ENCODE measurements at places on chromosomes 3 and 15.

- no peak for DNase-seq
These were observed 194.7 kb downstream of the DTWD1 start for GRCh38 chr15:49815526-49815925.

GRCh38 chr3:122794483-122794778 is 438 bp upstream of the SLC49A4 start:
- no peak for DNase-seq

- DNase-seq, result peak; percentile 46
These were observed 28.1 kb downstream of the ZNF589 start for GRCh38 chr3:48268936-48269561.

GRCh38 chr15:95957861-95958260 is 372.6 kb upstream of the NR2F2 start:
- no peak for DNase-seq

DNA sequence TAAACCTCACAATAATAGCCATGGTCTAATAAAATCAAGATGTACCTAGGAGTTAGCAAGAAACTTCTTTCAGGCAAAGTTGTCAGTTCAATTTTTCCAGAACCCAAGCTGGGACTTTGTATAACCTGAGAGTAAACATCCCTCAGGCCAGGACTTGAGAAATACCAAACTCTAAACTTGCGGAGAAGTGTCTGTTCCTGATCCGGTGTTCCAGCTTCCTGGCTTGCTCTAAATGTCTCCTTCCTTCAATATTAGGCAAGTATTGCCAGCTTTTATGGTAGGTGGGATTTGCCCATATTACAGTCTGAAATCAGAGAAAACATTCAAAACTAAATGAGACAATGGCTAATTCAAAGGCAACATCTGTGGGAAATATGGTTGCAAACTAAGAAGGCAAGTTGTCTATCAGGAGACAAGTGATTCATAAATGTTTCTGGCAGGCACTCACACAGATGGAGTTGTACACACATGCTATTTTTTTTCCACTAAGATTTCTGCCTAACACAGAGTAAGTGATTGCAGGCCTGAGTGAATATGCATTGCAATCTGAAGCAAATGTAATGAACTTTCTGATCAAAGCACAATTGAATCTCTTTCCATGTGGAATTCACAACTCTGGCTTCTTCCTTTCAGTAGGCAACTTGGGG is 88.3 kb upstream of the COL8A1 start:
- DNase-seq, result no peak

- no peak for DNase-seq
These were observed 29.1 kb downstream of the CHST14 start for GRCh38 chr15:40499931-40500330.

GRCh38 chr15:29822100-29822683 is at the start of gene TJP1:
Gene TJP1 (minus strand): TSS chr15:29822468. CDS start chr15:29822028, 440 bp downstream.
- no peak for DNase-seq

GRCh38 chr3:42525736-42526345 is 23.4 kb downstream of the VIPR1 start:
- DNase-seq, result no peak

- DNase-seq, result no peak
These were observed 59.8 kb downstream of the PIK3R4 start for GRCh38 chr3:130686833-130687232.

DNA sequence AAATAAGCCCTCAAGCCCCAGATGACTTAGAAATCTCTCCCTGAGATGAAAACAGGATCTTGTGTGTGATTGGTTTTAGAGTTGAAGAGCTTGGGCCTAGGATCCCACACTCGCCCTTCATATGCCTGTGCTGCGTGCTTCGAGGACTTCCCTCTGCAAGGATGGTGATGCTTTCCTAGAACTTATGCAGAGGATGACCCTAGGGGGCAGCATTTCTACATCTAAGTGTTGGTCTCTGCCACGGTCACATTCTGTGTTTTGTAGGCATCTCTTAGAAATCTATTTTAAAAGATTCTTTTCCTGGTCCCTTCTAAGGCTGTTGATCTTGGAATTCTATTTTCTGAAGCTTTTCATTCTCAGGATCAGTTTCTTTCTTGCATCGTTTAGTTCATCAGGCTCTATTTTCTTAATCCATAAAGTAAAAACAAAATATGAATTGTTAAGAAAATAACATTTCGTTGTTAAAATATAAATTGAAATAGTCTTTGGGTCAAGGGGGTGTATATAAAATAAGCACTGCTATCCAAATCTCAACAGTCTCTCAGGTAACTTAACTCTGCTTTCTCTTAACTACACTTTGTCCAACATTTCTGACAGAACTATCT is 45.7 kb downstream of the WDR76 start:
- no peak for DNase-seq

GRCh38 chr3:70729845-70730244 is 417.4 kb upstream of the MDFIC2 start:
- no peak for DNase-seq

GRCh38 chr3:44001072-44001471 is 240.6 kb upstream of the TOPAZ1 start:
- no peak for DNase-seq

DNA sequence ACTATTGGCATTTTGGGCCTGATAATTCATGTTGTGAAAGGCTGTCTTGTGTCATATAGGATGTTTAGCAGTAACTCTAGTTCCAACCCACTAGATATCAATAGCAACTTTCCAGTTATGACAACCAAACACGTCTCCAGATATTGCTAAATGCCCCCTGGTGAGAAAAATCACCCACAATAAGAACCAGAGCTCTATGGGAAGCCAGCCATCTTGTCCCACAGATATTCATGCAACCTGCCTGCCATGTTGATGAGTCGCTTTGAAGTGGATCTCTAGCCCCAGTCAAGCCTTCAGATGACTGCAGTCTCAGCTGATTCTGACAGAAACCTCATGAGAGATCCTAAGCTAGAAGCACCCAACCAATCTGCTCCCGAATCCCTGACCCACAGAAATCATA is 5.6 kb upstream of the TNIK start:
- no peak for DNase-seq

DNA sequence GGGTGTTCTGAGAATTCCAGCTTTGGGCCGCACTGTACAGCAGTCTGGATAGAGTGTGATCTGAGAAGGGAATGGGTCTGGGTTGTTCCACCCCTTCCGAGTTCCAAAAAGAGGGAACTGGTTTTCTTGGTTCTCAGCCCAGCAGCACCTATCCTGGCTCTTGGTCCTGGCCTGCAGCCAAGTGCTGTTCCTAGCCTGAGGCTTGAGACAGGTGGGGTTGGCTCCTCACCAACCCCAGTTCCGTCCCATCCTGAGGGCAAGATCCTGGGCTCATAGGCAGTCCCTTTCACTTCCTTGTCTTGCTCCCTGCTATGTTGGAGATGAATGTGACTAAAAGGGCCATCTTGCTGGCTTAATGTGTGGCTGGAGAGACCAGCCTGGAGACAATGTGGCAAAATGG is 15.2 kb downstream of the IVD start:
- DNase-seq, result no peak

DNA sequence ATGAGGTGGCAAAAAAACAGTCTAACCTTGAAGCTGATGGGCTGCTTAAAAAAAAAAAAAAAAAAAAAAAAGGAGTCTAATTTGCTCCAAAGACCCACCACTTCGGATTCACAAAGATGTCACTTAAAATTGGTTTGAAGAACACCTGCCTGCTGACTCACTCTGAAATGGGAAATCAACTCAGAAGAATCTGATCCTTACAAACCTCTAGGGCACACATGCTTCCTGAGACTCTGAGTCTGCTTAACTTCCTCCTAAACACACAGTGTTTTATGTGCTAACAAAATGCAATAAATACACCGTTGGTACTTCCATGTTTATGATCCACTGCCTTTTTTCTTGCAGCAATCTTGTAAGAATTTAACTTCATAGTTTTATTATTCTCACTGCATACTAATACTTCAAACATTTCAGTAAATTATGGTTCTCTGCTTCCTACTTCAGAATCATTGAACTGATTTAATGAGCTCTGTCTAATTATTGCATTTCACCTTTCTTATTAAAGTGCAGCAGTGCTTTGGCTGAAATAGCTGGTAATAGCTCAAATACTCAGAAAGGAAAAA is 73.0 kb upstream of the FRMD4B start:
- DNase-seq, result no peak

- DNase-seq, result no peak
These were observed 305.3 kb downstream of the SATB1 start for GRCh38 chr3:18119866-18120265.

- DNase-seq, result no peak
These were observed 209.8 kb upstream of the THRB start for GRCh38 chr3:24704496-24704895.

GRCh38 chr3:184230081-184230602 is 757 bp downstream of the VWA5B2 start:
- no peak for DNase-seq

DNA sequence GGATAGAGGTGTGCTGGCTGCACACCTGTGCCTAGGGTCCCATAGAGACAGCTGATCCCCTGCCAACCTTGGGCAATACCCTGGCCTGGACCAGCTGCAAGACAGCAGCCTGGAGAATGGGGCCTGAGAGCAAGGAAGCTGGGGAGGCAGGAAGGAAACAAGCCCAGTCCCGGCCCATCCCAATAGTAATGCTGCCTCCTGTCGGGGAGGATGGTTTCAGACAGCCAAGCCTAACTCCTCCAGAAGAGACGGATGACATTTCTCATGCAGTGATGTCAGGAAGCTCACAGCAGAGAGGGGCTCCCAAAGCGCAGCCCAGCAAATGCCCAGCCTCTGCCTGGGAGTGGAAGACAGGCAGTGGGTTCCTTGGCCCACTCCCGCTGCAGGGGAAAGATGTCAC is 408.8 kb downstream of the OCA2 start:
- no peak for DNase-seq

- no peak for DNase-seq
These were observed 691.1 kb downstream of the SI start for GRCh38 chr3:164387236-164387635.

GRCh38 chr3:133487920-133488540 is 85.5 kb upstream of the CDV3 start:
- DNase-seq, result no peak

- DNase-seq, result no peak
These were observed 11.0 kb upstream of the PP2D1 start for GRCh38 chr3:20022954-20023622.

DNA sequence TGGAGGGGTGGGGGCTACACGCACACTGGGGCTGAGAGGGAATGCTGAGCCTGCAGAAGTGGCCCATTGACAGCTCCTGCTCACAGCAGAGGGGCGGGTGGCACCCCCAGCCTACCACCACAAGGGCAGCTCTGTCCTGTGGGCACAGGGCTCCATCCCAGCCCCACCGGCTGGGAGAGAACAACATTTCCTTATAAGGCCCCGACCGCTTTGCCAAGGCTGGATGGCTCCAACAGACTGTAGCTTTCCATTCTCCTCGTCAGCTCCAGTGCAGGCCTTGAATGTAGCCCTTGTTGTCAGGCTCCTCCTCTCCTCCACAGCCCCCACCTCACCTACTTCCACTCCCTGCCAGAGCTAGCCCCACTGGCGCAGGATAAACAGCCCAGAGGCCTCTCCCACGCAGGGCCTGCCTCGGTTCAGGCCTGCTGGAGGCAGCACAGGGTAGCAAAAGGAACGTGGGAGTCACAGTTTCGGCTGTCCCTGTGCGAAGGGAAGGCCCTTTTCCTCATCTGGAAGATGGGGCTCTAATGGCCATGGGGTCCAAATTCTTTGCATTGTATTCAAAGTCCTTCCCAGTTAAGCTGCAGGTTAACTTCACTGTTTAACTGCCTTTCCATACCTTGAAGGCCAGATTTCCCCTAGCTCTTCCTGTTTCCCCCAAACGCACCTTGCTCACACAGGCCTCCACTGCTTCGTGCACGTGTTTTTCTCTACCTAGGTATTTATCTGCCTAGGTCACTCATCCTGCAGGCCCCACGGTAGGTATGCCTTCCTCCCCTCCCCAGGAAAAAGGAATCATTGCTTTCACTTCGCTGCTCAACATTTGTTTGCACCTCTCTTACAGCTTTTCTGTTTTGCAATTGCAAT is 101.6 kb upstream of the LPP start:
- no peak for DNase-seq

GRCh38 chr3:76044601-76045600 is 259.6 kb upstream of the ZNF717 start:
- peak; percentile 3 for DNase-seq

DNA sequence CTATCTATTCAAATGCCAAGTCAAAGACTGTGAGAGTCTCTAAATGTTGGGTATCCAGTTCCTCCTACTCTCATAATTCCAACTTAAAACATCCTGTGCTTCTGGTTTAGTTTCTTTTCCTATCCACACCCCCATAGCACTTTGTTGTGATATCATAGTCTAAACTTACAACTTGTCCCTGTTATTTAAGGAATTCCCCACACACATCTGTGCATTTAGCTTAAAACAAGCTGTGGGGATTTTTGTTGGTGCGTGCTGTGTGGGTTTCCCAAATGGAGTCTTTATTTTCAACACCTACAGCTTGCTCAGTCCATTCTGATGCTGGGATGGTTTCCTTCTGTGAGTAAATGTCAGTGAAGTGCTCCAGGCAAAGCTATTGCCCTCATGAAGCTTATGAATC is 167.3 kb downstream of the GMNC start:
- DNase-seq, result no peak

- DNase-seq, result no peak
These were observed 1011.3 kb upstream of the NR2F2 start for GRCh38 chr15:95319242-95319641.

- no peak for DNase-seq
These were observed 103.0 kb upstream of the TBL1XR1 start for GRCh38 chr3:177300039-177300833.

DNA sequence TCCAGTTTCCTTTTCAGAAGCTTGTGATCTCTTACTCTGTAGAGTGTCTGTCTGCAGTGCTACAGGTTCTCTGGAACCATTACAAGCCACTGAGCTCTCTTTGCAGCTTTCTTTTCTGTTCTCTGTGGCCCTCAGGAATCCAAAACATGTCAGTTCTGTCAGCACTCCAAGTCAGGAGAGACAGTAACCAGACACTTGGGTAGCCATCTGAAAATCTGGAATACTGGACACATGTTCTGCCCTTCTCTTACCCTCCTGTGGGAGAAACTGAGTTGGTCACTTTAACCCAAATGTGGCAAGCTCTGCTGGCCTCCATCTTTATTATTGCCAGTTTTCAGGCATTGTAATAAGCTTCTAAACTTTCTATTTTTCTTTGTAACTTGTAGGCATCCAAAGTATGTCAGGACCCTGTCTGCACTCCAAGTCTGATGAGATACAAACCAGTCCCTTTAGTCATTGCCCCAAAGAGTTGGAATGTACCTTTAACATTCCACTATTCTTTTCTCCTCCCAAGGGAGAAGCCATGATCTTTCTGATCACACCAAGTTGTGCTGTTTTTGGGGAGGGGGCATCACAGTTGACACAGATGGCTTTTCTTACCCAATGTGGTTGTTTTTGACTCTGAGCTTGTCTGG is 183.7 kb downstream of the DPH6 start:
- DNase-seq, result no peak

GRCh38 chr15:41980654-41981323 is 8.4 kb upstream of the EHD4 start:
- no peak for DNase-seq

Data from stimulated activated CD4-positive, alpha-beta T cell treated with anti-CD3 and anti-CD28 coated beads, Interleukin-4, amount 100 ng/mL, for 48 hours (primary cell).